ENCODE measurements at places on chromosomes 16 and 17.
A peak's percentile ranks its signal among the peaks of the same experiment; 100 is the strongest.

GRCh38 chr17:8927395-8927794, 38.1 kb downstream of the PIK3R5 start:
- no peak for DNase-seq

DNA sequence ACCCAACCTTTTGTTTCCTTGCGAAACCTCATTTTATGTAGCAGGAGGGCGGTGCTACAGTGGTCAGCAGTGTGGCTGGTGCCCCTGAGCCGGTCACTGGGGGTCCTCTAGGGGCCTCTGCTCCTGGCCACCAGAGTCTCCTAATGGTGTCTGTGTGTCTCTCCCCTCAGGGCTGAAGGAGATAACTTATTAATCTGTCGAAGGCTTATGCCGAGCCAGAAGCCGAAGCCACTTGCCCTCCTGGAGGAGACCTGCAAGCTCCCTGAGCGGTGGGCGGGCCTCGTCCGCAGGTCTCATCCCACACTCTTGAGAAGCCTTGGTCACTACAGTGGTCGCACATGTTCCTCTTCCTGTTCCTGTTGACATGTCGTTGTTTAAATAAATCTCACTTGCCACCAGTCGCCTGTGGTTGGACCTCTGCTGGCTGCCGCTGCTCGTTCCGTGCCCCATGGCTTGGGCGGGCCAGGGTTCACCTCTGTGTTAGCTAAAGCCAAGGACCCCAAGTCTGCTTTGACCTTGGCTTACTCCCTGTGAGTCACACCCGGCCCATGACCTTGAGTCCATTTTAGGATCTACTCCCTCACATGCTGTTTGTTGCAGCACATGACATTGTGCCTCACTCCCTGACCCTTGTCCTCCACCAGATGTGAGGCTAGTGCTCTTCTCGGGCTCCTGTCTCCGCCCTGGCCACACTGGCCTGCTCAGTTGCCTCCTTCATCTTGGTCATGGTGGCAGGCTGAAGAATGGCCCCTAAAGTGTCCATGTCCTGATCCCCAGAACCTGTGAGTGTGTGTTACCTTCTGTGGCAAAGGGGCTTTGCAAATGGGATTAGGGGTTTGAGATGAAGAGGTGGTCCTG, 38.7 kb upstream of the AQP8 start:
- DNase-seq, result peak; percentile 88

GRCh38 chr17:2302778-2303203, 794 bp downstream of the SMG6 start:
- no peak for DNase-seq

DNA sequence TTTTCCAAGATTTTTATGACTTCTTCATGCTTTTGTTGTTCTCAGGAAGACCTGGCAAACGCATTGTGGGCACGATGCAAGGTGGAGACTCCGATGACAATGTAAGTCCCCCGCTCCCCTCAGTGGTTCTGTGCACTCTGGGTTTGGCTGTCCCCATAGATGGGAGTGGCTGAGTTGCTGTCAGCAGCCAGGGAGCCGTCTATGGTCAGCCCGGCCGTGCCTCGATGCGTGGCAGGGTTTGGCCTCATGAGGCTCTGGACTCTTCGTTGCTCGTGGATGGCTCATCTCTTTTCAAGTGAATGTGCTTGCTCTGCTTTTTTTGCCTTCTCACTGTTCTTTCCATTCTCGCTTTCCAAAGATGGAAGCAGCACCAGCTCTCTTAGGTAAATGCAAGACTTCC, 31.9 kb downstream of the CLUAP1 start:
- DNase-seq, result no peak

- peak; percentile 73 for DNase-seq
These were observed 215.2 kb downstream of the ZFHX3 start for GRCh38 chr16:72832621-72833248.

GRCh38 chr16:78448658-78449271, 349.3 kb downstream of the WWOX start:
- DNase-seq, result no peak

Data from NB4 (cell line).